ENCODE measurements at places on chromosomes 6 and 20.

- no peak for DNase-seq
These were observed 1.5 kb downstream of the RBM38 start for GRCh38 chr20:57392512-57393271.

GRCh38 chr6:91506509-91506908 lies 919.6 kb upstream of the MAP3K7 start:
- no peak for DNase-seq

GRCh38 chr20:41467220-41467619 lies 100.6 kb upstream of the EMILIN3 start:
- DNase-seq, result no peak

DNA sequence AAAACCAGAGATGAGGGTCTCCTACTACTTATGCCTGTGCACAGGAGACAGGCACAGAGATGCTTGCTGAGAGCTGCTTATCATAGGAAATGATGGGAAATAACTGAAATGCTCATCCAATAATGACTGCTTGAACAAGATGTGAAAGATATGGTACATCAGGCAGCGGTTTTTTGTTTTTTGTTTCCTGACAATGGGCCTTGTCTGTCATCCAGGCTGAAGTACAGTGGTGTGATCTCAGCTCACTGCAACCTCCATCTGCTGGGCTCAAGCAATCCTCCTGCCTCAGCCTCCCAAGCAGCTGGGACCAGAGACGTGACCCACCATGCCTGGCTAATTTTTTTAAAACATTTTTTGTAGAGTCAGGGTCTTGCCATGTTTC lies 1.2 kb upstream of the RIPOR3 start:
- no peak for DNase-seq

- no peak for DNase-seq
These were observed 61.4 kb downstream of the CARMIL1 start for GRCh38 chr6:25340431-25341202.

Data from brain microvascular endothelial cell (primary cell).